Renal pelvis (tissue), 12 donors: ENCODE measurements at places on chromosomes 11 and 22.
A peak's percentile ranks its signal among the peaks of the same experiment; 100 is the strongest.

DNA sequence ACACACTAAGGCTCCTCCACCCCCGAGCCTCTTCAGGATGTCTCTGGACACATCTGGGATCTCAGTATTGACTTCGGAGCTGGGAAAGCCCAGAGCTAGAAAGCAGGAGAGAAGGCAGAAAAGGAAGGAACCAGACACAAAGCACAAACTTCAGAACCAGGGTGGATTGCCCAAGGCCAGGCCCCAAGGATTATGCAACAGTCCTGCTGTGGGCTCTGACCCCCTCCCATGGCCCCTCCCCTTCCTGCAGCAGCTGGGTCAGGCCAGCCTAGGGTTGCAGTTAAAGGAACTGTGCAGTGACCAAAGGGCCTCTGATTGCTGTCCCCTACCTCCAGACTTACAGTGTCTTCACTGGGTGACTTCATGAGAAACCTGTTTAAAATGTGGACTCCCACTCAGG, 5.3 kb downstream of the KCNE3 start:
- DNase-seq: no peak

- no peak for DNase-seq
These were observed 40.9 kb downstream of the CSRP3 start for GRCh38 chr11:19160847-19161246.

- no peak for DNase-seq
These were observed 75.4 kb downstream of the ME3 start for GRCh38 chr11:86596861-86597586.

DNA sequence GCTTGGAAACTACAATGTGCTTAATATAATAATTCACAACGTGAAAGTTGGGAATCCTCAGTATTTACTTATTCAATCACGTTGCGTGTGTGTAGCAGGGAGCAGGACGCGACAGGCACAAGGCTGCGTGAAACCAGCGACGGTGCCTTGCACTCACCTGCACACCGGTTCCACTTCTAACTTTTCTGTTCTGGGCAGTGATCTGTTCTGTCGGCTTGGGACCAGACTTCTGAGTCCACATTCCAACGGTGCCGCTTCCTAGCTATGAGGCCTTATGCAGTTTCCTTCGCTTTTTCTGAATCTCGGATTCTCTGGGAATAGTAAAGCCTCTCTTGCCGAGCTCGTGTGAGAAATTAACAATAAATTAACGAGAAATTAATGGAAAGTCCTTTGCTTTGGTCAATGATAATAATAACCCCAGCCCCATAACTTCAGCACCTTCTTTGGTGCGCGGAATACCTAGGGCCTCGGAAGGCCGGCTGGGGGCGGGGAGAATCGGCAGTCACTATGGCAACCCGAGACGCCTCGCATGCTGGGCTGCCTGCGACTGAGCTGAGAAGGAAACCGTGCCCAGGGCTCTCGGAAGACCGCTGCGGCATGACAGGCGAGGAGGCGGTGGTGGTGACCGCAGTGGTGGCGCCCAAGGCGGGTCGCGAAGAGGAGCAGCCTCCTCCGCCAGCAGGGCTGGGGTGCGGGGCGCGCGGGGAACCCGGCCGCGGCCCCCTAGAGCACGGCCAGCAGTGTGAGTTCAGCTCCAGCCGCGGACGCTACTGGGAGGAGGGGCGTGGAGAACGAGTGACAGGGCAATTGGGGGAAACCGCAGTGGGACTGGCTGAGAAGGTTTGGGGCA, at the start of gene C11orf97:
Gene C11orf97 (plus strand): TSS at position 530 of the 850 bp plus-strand sequence. CDS start 68 bp downstream, at position 598.
- DNase-seq: peak; percentile 53

- DNase-seq: no peak
These were observed 88.3 kb downstream of the BDNF start for GRCh38 chr11:27611947-27612455.

DNA sequence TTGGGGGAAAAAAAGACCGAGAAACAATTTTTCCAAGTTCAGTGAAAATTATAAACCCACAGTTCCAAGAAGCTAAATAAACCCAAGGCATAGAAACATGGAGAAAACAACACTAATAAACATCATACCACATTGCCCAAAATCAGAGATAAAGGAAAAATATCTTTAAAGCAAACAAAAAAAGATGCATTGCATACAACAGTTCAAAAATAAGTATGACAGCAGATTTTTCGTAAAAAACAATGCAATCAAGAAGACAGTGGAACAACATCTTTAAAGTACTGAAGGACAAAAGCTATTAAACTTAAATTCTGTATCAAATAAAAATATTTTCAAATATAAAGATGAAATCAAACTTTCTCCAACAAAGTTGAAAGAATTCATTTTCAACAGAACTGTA, 921.3 kb downstream of the METTL15 start:
- no peak for DNase-seq

DNA sequence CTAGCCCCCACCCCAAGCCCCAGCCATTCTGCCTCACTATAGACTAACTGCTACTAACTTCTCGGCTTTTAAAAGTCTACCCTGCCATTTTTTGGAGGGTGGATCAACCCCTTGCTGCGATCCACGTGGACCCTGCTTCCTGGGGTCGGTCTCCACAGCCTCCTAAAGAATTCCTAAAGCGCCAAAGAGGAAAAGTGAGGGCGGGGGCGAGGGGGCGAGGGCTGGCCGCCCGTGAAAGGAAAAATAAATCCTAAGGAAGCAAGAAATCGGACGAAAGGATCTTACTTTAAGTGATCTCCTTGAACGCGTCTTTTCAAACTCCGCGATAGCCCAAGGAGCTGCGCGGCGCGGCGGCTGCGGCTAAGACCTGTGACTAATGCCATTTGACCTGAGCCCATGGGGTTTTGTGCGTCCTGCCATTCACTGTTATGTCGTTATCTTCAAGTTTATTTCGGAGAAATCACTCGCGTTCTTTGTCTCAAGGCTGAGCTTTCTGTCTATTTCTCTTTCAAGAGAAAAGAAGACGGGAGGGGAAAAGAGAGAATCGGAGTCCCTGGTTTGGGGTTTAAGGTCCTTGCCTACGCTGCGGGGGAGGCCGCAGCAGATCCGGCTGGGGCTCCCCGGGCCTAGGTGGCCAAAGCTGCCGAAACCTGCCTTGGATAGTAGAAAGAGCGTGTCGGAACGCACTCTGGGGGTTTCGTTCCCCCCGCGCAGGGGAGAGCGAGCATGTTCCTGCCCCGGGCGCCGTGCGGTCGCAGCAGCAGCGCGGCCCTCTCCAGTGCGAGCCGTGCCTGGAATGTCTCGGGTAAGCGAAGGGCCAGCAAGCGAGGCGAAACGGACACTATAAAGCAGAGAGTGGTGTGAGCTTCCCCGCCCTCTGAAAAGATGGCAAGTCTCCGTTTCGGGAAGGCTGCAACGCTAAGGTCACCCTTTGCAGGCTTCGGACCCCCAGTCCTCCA, 2.8 kb upstream of the DBX1 start:
- peak; percentile 43 for DNase-seq
